ENCODE measurements at places on chromosomes 11 and 22.

DNA sequence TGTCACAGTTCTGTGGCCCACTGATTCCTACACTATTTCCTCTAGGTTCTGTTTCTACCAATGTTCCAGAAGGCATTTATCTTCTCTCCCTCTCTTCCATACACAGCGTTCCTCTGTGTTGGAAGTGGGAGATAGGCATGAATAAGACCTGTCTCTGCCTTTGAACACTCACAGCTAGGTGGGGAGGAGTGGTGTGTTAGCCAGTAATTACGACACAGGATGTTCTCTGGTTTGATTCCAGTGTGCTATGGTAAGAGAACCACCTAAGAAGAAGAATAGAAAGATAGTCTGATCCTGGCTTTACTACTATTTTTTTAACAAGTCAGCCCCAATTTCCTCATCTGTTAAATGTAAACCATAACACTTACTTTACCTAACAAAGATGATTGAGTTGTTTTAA, 200.2 kb upstream of the MTMR2 start:
- no peak for DNase-seq

DNA sequence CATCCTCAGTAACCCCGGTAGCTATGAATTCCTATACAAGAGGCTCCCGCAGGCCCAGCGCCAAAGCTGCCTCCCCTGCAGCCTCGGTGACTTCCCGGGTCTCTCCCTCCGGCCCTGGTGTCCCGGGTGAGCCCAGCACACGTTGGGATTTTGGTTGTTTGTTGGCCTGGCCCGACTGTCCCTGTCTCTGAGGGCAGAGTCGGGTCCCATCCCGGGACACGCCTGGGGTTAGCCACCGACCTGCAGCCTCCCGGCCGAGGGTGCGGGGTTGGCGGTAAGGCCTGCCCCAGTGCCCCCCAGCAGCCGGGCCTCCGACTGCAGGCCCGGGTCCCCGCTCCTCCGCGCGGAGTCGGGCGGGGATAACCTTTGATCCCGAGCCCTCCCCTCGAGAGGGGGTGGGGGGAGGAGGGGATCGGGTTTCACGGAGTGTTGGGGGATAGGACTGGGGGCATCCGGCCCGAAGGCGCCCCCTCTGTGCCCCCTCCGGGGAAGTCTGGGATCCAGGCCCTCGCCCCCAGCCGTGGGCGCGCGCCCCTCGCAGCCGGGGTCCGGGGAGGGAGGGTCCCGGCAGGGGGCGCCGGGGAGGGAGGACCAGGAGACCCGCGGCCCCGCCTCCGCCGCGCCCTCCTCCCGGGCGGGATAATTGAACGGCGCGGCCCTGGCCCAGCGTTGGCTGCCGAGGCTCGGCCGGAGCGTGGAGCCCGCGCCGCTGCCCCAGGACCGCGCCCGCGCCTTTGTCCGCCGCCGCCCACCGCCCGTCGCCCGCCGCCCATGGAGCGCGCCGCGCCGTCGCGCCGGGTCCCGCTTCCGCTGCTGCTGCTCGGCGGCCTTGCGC, at the start of gene FBLN1:
Gene FBLN1 (plus strand): TSS at position 669 of the 835 bp plus-strand sequence. CDS start 103 bp downstream, at position 772.
- no peak for DNase-seq

DNA sequence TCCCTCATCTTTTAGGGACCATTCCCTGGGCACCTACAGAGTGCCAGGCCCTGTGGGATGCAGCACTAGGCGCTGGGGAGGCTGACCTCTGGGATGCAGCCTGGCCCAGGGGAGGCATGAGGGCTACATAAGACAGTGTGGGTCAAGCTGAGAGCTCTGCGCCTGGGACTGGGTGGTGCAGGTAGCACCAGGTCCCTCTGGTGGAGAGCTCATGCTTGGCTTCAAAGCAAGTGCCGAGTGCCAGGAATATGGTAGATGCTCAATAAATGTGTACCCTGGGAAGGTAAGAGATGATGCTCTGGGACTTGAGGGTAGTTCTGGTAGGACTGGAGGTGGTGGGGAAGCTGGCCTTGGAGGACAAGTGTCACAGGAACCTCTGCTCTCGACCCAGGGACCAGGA, 2.0 kb upstream of the MPPED1 start:
- no peak for DNase-seq

DNA sequence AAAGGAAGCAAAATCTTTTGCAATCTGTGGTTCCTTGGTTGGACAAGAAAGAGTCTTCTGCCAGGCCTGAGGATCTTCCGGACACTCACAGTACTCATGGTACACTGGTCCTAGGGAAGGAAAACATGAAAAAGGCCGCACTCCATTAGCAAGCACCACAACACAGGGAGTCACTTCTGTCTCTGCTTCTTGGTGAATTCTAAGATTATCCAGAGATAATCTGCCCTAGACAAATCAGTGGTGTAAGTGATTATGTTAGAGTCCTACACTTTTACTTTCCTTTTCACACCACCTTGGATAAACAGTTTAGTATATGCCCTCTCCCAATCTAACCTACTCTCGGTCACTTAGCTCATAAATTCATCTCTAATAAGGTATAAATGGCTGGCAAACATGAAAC, 11.9 kb downstream of the POGLUT3 start:
- DNase-seq = no peak
